Fibroblast of lung (primary cell): ENCODE measurements at places on chromosomes 2 and 18.

GRCh38 chr2:25380023-25380422 is 38.3 kb upstream of the DNMT3A start:
- H3K27ac ChIP-seq = no peak overlapping the region
- DNase-seq = no peak
- H3K36me3 ChIP-seq = no peaks in the 10 kb centered on the region
- H3K27me3 ChIP-seq = no peaks in the 10 kb centered on the region
- no peak overlapping the region for H3K4me3 ChIP-seq

DNA sequence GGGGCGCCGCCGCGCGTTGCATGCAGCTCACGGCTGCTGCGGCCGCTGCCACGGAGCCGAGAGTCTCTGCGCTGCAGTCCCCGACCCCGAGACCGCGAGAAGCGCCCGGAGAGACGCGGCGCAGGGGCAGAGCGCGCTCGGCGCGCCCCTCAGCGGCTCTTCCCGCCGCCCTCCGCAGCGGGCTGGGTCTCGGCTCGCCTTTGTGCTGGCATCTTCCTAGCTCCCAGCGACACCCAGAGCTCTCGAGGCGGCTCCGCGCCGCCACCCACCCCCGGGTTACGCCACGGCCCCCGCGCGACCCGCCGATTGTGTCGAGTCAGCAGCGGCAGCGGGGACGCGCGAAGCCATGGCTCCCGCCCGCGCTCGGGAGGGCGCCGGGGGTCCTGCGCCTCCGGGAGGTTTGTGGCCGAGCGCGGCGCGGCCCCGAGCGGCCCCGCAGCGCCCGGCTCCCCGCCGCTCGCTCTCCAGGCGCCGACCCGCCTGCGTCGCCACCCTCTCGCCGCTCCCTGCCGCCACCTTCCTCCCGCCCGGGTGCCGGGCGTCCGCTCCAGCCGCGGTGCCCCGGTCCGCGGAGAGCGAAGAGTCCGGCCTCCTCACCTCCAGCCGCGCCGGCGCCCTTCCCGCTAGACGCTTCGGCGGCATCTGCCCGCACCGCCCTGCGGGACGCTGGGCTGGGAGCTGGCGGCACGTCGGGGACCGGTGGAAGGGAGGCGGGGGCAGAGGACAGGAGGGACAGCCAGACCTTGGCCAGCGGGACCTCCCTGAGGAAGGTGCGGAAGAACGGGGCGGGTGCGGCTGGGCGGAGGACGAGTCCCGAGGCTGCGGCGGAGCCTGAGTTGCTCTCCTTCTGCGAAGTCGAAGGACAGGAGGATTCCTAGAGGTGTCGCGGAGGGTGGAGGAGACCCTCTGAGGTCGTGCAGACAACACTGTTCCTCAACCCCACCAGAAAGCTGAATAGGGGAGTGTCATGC is 46.3 kb upstream of the CCDC150 start:
- H3K36me3 ChIP-seq = no peaks in the 10 kb centered on the region
- peaks cover 7% of the 10 kb centered on the region for H3K27me3 ChIP-seq
- H3K4me3 ChIP-seq = peak within 1 kb of the TSS; percentile 62
- no peak within 1 kb of the TSS for H3K27ac ChIP-seq
- DNase-seq = peak; percentile 74

GRCh38 chr2:194870974-194871535 is 786.0 kb upstream of the SLC39A10 start:
- no peaks in the 10 kb centered on the region for H3K36me3 ChIP-seq
- no peaks in the 10 kb centered on the region for H3K4me1 ChIP-seq
- no peak overlapping the region for H3K27ac ChIP-seq

DNA sequence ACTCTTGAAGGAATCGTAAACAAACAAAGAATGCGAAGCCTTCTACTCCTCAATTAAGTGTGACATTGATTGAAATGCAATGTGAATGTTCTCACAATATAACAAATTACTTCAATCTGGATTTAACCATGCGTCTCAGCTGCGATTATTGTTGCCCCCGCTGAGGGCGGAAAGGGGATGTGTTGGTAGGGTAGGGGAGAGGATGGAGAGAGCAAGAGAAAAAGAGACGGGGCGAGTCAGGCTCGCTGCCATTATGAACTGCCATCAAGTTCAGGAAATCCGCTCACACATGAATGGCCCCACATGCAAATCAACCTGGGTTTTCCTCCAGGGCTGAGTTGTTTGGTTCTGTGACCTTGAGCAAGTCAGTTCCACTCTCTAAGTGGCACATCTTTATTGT is 129.8 kb downstream of the PXDN start:
- no peaks in the 10 kb centered on the region for H3K4me1 ChIP-seq
- H3K4me3 ChIP-seq = no peak overlapping the region
- DNase-seq = no peak
